ENCODE measurements at places on chromosomes 5 and 9. TPM values are rescaled to one million over a fixed set of nuclear protein-coding genes. Genes with fewer than 3 reads are reported as not detected.
A peak's percentile ranks its signal among the peaks of the same experiment; 100 is the strongest.

GRCh38 chr9:101711330-101711941, 27.0 kb downstream of the GRIN3A start:
- peak; percentile 39 for DNase-seq
- no peaks in the 10 kb centered on the region for H3K36me3 ChIP-seq
- no peaks in the 10 kb centered on the region for H3K4me1 ChIP-seq

- H3K4me3 ChIP-seq = no peak overlapping the region
- no peak for DNase-seq
- no peak overlapping the region for H3K27ac ChIP-seq
- H3K27me3 ChIP-seq = no peaks in the 10 kb centered on the region
- no peaks in the 10 kb centered on the region for H3K4me1 ChIP-seq
These were observed 58.2 kb downstream of the NSUN2 start for GRCh38 chr5:6574537-6575245.

DNA sequence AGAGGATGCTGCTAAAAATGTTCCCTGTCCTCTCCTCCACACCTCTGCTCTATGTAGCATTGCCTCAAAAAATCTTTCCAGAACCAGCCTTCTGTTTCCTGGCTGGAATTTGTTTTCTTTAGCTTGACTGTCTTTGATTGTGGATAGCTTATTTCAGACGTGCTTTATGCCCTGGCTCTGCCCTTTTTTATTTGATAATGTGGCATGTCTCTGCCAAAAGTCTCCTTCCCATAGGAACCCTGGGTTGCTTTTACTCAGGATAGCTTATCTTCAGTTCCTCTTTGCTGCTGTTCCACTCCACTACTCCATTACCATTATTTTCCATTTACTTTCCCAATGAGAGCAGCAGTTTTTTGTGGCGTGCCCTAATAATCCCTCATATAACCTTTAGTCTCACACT, 885 bp upstream of the TMEM252 start:
- H3K27me3 ChIP-seq = peaks cover 14% of the 10 kb centered on the region
- no peak for DNase-seq
- no peak overlapping the region for H3K4me3 ChIP-seq
- H3K27ac ChIP-seq = no peak overlapping the region
- H3K4me1 ChIP-seq = peaks cover 3% of the 10 kb centered on the region

- peak; percentile 74 for DNase-seq
- H3K4me1 ChIP-seq = peaks cover 5% of the 10 kb centered on the region
- H3K27me3 ChIP-seq = peaks cover 7% of the 10 kb centered on the region
- no peak overlapping the region for H3K27ac ChIP-seq
These were observed 153.7 kb downstream of the MEF2C start for GRCh38 chr5:88729084-88729828.

IFNK gene
- total RNA-seq = not detected

DNA sequence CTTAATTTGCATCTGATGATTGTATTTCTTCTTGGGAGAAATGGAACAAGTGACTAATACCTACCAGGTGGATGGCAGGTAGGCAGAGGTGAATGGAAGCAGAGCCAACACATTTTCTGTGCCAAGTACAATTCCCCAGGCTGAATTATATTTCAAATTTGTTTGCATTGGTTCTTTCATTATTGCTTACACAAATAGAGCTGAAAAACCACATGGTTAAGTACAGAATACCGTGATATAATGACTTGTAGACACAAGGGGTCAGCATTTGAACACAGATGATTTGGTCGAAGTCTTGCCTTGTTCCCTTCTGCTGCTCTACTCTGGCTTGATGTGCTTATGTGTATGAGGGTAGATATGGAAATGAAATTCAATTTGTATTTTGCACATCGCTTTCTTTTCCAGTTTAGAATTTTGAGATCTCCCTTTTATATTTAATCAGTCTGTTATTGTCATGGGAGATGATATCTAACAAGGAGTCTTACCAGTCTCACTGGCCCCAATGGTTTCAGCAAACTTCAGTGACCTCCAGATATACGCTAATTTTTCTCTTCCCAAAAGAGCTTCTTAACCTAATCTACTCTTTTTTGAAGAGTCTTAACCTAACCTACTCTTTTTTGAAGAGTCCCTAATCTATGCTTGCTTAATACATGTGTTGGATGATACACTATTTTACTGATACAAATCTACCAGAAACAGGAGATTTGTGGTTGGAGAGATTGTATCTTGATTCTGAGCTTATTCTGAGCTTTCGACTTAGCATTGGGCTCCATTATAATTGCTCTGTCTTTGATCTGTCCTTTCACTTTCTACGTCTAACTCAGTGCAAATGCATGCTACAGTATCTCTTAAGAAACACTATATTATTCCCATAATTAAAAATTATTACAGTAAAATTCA, 88.1 kb downstream of the PCSK1 start:
- peak overlapping the region; percentile 37 for H3K4me3 ChIP-seq
- peaks cover 9% of the 10 kb centered on the region for H3K27me3 ChIP-seq

Data from activated CD8-positive, alpha-beta T cell treated with anti-CD3 and anti-CD28 coated beads, Interleukin-2, amount 10 ng/mL, durations not matched to agents 7 days and 5 days (primary cell).